NCI-H146 (cell line): ENCODE measurements at places on chromosomes 3 and 15.

DNA sequence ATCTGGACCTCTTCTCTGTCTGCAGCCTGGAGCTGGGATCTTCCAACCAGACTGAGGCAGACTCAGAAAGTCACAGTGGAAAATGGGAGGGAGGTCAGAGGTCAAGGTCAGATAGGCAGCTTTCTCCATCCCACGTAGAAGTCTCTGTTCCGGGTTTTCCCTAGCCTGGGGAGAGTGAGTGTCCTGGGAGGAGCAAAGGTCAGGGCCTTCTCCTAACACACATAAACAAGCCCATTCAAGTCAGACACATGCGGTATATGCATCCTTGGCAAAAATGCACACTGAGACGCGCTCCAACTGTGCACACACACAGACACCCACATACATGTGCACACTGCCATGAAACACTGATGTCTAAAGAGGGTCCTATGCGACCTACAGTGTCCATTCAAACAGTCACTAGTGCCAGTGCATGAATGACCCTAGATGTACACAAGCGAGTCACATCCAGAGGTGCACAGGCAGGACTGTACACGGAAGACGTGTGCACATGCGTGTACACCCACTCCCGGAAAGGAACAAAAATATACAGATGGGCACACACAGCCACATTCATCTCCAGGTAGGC, 681 bp downstream of the TWF2 start:
- DNase-seq, result no peak

DNA sequence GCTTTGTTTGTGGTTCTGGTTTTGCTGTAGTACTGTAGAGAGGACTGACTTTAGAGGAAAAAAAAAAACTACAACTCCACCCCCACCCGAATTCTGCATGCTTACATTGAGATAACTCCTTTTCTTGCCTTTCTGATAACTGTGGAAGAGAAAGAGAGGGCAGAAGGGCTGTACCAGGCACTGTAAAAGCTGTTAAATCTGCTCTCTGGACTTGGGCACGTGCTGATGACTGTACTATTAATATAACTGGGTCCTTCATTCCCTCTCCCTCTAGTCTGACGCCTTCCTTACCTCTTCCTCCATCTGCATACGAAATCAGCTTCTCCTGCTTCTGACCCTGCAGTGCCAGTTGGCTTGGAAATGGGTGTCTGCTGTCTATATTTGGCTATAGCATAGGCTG, 15.0 kb downstream of the MAPKBP1 start:
- DNase-seq, result no peak

GRCh38 chr3:76554707-76555106, 485.2 kb upstream of the ROBO2 start:
- DNase-seq, result no peak

GRCh38 chr15:90681056-90681455, 36.1 kb upstream of the BLM start:
- no peak for DNase-seq

GRCh38 chr3:168847291-168847883, 751.7 kb upstream of the GOLIM4 start:
- DNase-seq, result peak; percentile 79

- no peak for DNase-seq
Observed at GRCh38 chr3:97841304-97841703, 19.5 kb downstream of the CRYBG3 start.

DNA sequence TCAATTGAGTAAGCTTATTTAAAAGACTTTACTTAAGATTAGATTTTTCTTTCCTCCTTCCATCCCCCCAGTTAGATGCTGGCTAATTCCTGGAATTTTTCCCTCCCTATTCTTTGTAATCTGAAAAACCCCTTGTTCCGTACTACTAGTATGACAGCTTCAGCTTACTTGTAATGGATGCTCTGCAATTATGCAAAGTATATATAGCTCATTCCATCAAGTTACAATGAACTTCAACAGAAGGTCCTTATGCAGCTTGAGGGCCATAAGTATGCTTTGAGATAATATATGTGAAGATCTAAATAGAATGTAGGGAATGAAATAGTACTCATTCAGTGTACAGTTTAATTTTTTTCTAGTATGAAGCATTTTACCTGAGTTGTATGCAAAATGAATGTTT, 398.3 kb upstream of the NAALADL2 start:
- DNase-seq, result no peak

- DNase-seq, result no peak
Observed at GRCh38 chr15:55195996-55196395, 745 bp downstream of the RSL24D1 start.

- DNase-seq, result no peak
Observed at GRCh38 chr15:58175955-58176354, 37.8 kb downstream of the AQP9 start.

DNA sequence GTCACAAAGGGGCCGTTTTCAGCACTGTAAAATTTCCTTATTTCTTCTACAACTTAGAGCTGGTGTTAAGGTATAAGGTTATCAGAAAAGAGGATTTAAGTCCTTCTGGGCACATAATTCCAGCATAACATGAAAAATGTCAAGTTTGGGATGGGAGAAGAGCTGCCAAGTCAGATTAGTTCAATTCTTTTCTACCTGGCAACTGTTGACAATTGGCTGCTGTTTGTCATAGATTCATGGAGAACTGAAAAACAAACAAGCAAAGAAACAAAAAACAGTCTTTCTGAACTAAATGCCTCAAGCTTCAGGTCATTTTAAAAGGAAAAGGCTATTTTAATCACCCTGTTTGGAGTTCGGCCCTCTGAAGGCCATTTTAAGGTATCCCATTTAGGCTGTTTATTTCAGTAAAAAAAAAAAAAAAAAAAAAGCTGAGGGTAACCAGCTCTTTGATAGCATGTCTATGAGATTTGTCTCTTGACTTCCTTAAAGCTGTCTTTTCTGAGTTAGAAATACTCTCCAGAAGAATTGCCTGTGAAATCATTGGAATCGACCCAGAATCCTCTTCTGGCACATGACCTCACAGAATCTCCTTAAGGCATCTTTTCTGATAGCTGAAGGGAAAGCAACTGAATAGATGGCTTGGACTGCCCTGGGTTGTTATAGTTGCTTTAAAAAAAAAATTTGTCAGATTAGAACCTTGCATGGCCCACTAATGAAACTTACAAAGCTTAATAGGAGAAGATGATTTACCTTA, 173.3 kb downstream of the SEMA6D start:
- no peak for DNase-seq

GRCh38 chr3:14274612-14274936, 96.0 kb downstream of the LSM3 start:
- no peak for DNase-seq

- DNase-seq, result no peak
Observed at GRCh38 chr3:189625071-189625470, 6.1 kb upstream of the TP63 start.
